KBM-7 (cell line): ENCODE measurements at places on chromosomes 1 and 21.

DNA sequence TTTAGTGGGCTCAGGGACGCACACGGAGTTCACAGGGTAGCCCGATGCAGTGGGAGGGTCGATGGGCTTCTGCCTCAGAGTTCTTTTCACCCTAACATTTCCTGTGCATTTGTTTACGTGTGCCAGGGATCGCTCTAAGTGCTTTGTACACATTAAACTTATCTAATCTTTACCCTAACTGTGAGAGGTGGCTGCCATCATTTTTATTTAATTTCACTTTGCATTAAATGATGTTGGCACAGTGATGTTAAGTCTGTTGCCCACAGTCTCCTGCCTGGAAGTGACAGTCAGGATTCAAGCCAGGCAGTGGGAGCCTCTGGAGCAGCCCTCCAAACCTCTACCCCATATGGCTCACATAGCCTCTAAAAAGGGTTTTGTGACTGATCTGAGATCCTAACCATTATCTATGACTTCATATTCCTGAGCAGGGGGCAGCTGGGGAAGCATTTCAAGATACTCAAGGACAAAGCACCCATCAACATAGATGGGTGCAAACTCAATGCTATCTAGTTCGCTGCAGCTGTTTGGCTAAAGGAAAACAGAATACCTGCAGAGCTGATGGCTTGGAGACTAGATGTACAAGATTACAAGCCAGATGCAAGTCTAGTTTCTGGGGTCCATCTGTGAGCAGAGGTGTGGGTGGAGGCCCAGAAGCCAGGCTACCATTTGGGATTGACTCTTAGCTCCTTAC lies 303.8 kb downstream of the DISC1 start:
- no peak for DNase-seq

GRCh38 chr1:97202481-97203380 lies 481.1 kb downstream of the PTBP2 start:
- no peak for DNase-seq

- DNase-seq: no peak
Observed at GRCh38 chr1:201381130-201381529, 3.6 kb upstream of the TNNT2 start.

- peak; percentile 56 for DNase-seq
Observed at GRCh38 chr1:111489604-111490003, 13.8 kb downstream of the ADORA3 start.

- no peak for DNase-seq
Observed at GRCh38 chr1:116494353-116494692, 76.5 kb downstream of the CD58 start.

- DNase-seq: no peak
Observed at GRCh38 chr1:213852107-213852506, 135.7 kb upstream of the PROX1 start.

GRCh38 chr1:95169548-95169947 lies 52.4 kb downstream of the TLCD4 start:
- DNase-seq: no peak

GRCh38 chr1:204797401-204797800 lies 73.3 kb upstream of the NFASC start:
- no peak for DNase-seq
